ENCODE measurements at places on chromosomes 1 and 21. TPM values are rescaled to one million over a fixed set of nuclear protein-coding genes. Genes with fewer than 3 reads are reported as not detected.

The NHLH2 gene
- not detected for total RNA-seq

The SH2D2A gene
- total RNA-seq: not detected

The PCAT6 gene
- 0.51 TPM for total RNA-seq

The ISG20L2 gene
- total RNA-seq: 5.4 TPM

The ABCB10 gene
- total RNA-seq: 14.9 TPM

The AMY1B gene
- not detected for total RNA-seq

The PLCH2 gene
- total RNA-seq: 0.17 TPM

The ITGB2 gene
- not detected for total RNA-seq

DNA sequence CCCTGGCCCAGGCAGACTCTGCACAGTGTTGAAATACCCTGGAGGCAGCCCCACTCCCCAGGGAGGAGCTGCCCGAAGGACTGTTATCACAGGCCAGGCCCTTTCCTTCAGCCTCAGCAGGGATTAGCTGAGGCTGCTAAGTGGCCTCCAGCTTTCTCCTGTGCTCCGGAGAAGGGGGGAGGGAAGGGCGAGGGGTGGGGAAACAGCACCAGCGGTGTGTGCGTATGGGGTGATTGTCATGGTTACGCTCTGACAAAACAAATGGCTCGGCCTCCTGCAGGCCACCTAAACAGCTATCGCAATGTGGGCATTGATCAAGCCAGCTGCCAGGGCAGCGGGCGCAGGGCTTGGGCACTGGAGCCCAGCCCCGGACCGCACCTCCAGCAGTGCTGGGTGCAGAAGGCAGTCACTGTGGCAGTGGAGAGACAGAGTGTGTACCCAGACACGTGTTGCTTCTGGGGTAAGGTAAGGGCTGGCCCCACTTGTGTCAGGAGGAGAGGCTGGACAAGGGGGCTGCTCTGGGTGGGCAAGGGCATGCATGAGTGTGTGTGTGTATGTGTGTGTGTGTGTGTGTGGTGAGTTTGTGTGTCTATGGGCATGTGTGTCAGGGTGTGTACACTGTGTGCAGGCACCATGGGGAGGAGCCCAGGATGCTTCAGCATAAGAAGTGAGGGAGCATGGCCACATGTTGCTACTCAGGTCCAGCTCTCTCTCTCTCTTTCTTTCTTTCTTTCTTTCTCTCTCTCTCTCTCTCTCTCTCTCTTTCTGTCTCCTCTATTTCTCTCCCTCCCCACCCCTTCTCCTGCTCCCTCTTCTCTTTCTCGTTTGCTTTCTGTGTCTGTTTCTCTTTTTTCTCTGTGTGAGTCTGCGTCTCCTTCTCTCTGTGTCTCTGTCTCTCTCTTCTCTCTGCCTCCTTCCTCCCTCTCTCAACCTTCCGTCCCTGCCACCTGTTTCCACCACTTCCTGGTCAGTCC, at the start of gene VWA5B1:
Gene VWA5B1, plus strand, starts transcription at position 252 of the 974 bp plus-strand sequence. CDS start 19,727 bp downstream, outside the sequence.
- no peaks in the 10 kb centered on the region for H3K36me3 ChIP-seq
- no peak within 1 kb of the TSS for H3K27ac ChIP-seq
- peaks cover 8% of the 10 kb centered on the region for H3K27me3 ChIP-seq
- H3K4me3 ChIP-seq: no peak within 1 kb of the TSS
- DNase-seq: no peak

DNA sequence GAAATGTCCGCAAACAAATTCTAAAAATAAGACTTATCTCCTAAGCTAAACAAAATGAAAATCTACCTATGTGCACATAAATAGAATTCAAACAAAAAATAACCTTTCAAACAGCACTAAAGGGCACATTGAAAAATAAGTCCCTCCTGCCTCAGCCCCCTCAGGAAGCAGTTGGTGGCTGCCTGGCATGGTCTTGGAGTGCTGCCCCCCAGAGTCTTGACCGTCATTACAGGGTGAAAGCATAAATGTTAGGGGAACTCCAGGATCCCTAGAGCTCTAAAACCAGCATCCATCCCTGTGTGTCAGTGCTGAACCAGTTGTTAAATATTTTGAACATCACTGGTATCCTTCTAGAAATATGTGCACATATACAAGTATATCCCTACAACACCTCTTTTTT, 6.5 kb upstream of the NPL start:
- H3K4me1 ChIP-seq: no peaks in the 10 kb centered on the region
- no peak overlapping the region for H3K4me3 ChIP-seq
- no peak overlapping the region for H3K27ac ChIP-seq

- no peaks in the 10 kb centered on the region for H3K36me3 ChIP-seq
- no peaks in the 10 kb centered on the region for H3K4me1 ChIP-seq
- H3K4me3 ChIP-seq: no peak overlapping the region
- no peak for DNase-seq
- no peak overlapping the region for H3K27ac ChIP-seq
These were observed 70.3 kb downstream of the PRKACB start for GRCh38 chr1:84214115-84214956.

GRCh38 chr1:33649759-33650158, 177.3 kb downstream of the ZSCAN20 start:
- H3K27ac ChIP-seq: no peak overlapping the region
- no peaks in the 10 kb centered on the region for H3K27me3 ChIP-seq
- H3K36me3 ChIP-seq: no peaks in the 10 kb centered on the region
- no peak for DNase-seq
- H3K4me1 ChIP-seq: no peaks in the 10 kb centered on the region

DNA sequence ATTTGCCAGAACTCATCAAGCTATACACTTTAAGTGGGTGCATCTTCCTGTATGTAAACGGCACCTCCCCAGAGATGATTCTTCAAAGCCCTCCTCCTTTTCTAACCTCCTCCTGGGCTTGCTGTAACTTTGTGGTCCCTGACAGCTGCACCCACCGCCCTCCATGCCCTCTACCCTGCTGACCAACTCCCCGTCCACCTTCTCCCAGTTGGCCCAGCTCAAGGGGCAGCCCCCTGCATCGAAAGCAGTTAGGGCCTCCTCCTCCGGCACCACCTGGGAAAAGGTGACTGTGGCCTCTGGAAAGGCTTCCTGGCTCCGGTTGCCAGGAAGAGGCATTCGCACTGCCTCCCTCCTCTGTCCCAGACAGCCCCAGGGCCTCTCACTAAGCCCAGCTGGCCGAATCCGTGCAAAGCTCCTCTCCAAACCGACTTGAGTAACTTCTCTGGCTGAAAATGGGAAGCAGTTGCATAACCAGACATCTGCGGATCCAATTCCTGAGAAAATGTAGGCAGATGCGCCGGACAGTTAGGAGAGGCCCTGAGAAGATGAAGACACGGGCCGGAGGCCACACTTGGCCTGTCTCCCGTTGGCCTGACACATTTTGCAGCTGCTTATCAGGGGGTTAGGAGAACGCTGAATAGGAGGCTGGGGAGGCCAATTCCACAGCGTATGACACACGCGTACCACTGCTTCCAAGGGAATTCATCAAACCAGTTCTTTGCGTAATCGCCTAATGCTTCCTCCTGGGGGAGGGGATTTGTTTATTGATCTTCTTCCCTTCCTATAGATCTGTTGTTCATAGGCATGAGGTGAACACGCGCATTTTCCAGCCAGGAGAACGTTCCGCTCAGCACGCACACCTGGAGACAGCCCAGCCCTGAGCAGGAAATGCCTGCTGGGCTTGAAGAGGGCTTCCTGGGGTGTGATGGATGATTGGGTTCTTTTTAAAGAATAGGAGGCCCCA, 48.7 kb upstream of the COL6A2 start:
- no peaks in the 10 kb centered on the region for H3K36me3 ChIP-seq
- H3K27me3 ChIP-seq: no peaks in the 10 kb centered on the region
- H3K27ac ChIP-seq: peak overlapping the region; percentile 94
- DNase-seq: peak; percentile 100
- peaks cover 26% of the 10 kb centered on the region for H3K4me1 ChIP-seq
- no peak overlapping the region for H3K4me3 ChIP-seq

DNA sequence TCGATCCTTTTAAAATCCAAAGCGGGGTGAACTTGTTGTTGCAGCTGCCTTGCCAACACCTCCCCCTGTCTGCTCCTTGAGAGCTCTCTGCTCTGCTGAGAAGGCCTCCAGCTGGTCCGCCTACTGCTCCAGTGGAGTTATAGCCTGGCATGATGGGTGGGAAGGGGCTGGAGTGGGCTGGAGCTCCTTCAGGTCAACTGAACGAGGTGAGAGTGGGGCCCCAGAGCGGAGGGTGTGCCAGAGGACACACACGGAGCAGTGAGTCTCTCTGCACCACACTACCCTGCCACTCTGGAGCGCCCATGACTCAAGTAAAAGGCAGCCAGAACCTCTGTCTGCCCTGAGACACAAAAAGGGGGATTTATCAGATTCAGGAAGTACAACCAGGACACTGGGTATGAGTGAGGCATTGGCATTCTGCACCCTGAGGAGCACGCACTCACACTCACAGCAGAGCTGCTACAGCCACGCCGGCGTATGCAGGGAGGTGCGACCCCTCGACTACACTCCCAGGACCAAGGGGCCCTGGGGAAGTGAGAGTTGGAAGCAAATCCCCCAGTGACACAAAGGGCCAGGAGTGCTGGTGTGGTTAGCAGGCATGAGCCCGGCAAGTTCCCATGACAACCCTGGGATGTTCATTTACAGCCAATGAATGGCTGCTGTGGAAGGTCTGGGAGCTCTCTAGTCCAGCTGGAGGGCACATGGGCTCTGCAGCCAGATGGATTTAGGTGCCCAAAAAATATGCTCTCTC, 28.0 kb upstream of the EVA1B start:
- H3K4me3 ChIP-seq: peak overlapping the region; percentile 5
- peak overlapping the region; percentile 98 for H3K27ac ChIP-seq
- H3K4me1 ChIP-seq: peaks cover 48% of the 10 kb centered on the region
- peaks cover 34% of the 10 kb centered on the region for H3K36me3 ChIP-seq
- peak; percentile 89 for DNase-seq

DNA sequence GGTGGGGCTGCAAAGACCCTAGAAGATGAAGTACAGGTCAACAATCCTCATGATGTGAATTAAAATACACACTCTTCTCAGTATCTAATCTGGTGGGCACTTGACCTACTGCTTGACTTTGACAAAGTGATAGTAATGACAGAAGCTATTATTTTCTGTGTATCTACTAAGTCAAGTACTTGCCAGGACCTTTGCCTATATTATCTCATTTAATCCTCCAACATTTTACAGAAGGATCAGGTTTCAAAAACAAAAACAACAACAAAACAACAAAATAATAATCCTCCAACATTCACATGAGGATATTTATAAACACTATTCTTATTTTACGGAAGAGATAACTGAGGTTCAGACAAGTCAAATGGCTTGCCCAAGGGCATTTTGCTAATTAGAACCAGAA, 4.4 kb upstream of the CD48 start:
- H3K4me1 ChIP-seq: no peaks in the 10 kb centered on the region
- no peak for DNase-seq
- H3K4me3 ChIP-seq: no peak overlapping the region
- H3K27me3 ChIP-seq: no peaks in the 10 kb centered on the region

DNA sequence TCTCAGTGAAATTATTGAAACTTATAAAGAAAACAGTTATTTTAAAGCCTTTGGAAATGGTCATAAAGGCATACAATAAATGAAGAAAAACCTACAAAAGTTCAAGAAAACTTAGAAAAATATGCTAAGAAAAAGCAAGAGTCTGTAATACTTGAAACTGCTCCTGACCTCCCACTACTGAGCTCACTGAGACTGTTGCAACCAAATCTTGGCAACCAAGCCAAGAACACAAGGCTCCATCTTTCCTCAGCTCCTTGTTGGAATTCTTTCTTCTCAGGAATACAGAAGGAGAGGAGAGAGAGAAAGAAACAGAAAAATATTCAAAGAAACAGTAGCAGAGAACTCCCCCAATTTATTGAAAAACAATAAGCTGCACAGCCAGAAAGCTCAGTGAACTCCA, 160.5 kb downstream of the RASAL2 start:
- H3K27me3 ChIP-seq: no peaks in the 10 kb centered on the region
- H3K36me3 ChIP-seq: no peaks in the 10 kb centered on the region
- DNase-seq: peak; percentile 47
- H3K4me3 ChIP-seq: no peak overlapping the region
- no peaks in the 10 kb centered on the region for H3K4me1 ChIP-seq

DNA sequence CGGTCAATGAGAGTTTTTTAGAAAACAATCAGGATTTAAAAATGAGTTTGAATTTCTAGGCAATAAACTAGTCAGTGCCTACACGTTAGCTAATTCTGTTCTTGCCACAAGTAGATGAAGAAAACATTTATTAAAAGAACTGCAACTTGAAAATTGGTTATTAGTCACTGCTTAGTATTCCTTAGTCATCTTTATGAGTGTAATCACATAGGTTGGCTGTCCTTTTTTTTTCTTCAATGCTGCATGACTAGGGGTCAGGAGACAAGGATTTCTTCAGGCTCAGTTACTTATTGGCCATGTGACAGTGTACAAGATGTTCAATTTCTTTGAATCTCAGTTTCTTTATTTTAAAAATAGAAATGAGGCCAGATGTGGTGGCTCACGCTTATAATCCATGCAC, 17.1 kb downstream of the SOAT1 start:
- peaks cover 2% of the 10 kb centered on the region for H3K4me1 ChIP-seq
- H3K36me3 ChIP-seq: no peaks in the 10 kb centered on the region
- peak overlapping the region; percentile 76 for H3K27ac ChIP-seq
- peak; percentile 91 for DNase-seq

DNA sequence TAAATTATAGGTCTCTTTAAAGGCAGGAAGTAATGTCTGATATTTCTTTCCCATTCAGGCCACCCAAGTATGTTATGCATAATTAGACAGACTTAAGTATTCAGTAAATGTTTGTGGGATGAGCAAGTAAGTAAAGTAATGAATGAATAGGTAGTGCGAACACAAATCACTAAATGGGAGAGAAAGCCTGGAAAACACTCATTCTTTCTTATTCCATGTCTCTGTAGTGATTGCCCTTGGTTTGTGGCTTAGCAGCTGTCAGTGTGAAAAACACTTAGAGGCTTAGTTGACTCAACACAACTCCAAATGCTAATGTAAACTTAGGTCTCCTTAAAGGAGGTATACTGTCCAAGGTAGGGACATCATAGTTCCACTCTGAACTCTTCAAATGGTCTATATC, 182.5 kb downstream of the ZC3H11B start:
- no peaks in the 10 kb centered on the region for H3K27me3 ChIP-seq
- no peak overlapping the region for H3K27ac ChIP-seq
- no peak overlapping the region for H3K4me3 ChIP-seq
- H3K4me1 ChIP-seq: no peaks in the 10 kb centered on the region

GRCh38 chr1:109160071-109160840, 46.3 kb downstream of the ELAPOR1 start:
- no peak overlapping the region for H3K27ac ChIP-seq
- H3K4me1 ChIP-seq: peaks cover 16% of the 10 kb centered on the region
- H3K36me3 ChIP-seq: no peaks in the 10 kb centered on the region
- H3K27me3 ChIP-seq: no peaks in the 10 kb centered on the region
- H3K4me3 ChIP-seq: no peak overlapping the region

DNA sequence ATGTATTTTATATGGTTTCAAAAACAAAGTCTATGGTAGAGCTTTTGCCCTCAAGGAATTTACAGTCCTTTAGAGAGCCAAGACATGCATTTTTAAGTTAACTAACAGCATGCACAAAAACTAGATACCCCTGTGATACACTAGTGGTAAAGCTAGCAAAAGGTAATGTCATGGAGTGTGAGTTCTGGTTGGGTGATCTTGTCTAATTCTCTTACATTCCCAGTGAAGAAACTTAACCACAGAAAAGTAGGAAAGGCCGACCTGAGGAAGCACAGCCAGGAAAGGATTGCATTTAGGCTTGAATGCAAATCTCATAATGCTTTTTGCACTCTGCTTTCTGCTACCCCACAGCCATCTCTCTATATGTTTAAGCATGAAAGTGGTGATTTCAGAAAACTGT, 202.2 kb downstream of the ROR1 start:
- no peaks in the 10 kb centered on the region for H3K27me3 ChIP-seq
- H3K4me3 ChIP-seq: no peak overlapping the region
- no peaks in the 10 kb centered on the region for H3K4me1 ChIP-seq
- H3K36me3 ChIP-seq: no peaks in the 10 kb centered on the region
- H3K27ac ChIP-seq: no peak overlapping the region
- no peak for DNase-seq
